ENCODE measurements at places on chromosomes 12 and 14. TPM values are rescaled to one million over a fixed set of nuclear protein-coding genes. Genes with fewer than 3 reads are reported as not detected.

The NOS1 gene
- total RNA-seq: 0.49 TPM

The PPP2R5C gene
- total RNA-seq: 85.3 TPM

The HPD gene
- not detected for total RNA-seq

The AICDA gene
- not detected for total RNA-seq

The MORN3 gene
- total RNA-seq: not detected

The ARMH4 gene
- total RNA-seq: 0.44 TPM

The KRT78 gene
- 207 TPM for total RNA-seq

The ETFBKMT gene
- 1.9 TPM for total RNA-seq

- DNase-seq: no peak
Observed at GRCh38 chr12:60830381-60830780, 1234.6 kb downstream of the SLC16A7 start.

- no peak for DNase-seq
Observed at GRCh38 chr12:32312049-32312670, 87.2 kb upstream of the FGD4 start.

DNA sequence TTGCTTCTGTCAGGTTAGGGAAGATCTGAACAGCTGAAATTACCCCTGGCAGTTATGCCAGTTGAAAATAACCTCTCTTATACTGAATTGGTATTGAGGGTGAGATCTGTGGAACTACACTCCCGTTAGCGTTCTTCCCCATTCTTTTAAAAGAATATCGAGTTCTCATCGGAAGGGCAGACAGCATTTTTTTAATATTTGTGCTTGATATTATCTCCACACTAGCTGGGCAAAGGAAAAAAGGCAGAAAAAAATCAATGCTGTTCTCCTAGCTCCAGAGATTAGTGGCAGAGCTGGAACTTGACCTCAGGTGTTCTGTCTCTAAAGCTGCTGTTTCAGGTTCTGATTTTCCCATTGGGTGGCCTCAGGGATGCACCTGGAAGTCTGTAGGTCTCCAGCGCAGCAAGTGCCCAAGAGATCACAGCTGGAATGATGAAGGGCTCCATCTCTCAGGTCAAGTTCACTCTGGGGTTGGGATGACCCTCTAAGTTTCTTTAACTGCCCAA lies 67.5 kb downstream of the SLC38A1 start:
- DNase-seq: no peak

DNA sequence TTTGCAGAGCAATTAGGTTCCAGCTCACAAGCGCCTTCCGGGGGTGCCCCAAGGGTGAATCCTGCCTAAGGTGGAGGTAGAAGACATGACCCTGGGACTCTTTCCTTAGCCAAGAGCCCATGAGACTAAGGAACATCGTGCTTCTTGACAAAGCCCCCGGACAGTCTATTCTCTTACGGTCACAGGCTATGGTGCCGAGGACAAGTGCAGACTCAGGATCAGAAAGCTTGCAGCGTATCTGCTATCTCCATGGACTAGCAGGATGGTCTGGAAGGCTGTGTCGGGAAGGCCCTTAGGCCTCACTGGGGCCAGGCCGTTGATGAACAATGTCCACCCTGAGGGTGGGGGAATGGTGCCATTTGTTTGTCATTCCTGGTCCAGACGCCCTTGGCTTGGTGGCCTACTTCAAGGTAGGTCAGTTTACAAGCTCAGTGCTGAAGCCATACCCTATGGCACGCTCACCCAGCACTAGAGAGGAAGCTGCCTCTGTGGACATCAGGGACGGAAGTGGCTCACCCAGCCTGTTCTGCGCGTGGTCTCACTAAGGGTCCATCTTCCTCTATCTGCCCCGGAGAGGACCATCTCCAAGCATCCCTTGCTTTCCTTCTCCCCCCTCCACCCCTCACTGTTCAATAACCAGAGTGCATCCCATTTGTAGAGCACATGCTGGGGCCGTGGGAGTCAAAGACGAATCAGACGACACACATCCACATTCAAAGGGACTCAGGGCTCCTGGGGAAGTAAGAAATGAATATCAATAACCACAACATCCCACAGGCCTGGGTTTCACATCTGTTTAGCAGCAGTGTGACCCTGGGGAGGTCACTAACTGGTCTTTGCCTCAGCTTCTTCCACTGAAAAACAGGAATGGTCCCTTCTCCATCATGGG lies 45.0 kb upstream of the IQSEC3 start:
- no peak for DNase-seq

GRCh38 chr12:130335517-130336392 lies 1.9 kb upstream of the PIWIL1 start:
- no peak for DNase-seq

DNA sequence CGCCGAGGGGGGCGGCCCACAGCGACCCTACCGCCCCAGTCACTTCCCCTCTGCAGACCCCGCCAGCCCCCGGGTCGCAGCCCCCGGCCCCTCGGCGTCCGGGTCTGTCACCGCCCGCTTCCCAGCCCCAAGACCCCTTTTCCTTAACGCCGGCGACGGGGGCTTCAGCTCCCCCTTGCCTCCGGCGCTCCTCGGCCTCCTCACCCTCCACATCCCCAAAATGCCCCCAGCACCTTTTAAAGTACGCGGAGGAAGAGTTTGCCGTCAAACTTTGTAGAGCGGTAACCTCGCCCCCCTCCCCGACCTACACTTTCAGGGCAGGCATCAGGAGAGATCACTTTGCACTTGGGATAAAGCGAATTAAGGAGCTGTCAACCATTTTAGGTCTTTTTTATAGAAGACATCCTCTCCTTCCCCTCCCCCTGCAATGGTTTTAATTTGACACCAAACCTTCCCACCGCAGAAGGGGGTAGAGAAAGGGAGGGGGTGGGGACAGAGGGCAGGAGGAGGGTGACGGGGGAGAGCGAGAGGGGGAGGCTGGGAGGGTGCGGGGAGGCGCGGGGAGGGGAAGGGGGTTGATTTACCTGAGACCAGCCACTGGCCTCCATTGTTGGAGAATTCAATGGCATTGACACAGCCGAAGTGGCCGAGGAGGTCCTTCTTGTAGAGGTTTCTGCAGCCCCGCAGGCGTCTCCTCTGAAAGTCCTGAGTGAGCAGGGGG lies 578 bp downstream of the DCAF5 start:
- DNase-seq: no peak

DNA sequence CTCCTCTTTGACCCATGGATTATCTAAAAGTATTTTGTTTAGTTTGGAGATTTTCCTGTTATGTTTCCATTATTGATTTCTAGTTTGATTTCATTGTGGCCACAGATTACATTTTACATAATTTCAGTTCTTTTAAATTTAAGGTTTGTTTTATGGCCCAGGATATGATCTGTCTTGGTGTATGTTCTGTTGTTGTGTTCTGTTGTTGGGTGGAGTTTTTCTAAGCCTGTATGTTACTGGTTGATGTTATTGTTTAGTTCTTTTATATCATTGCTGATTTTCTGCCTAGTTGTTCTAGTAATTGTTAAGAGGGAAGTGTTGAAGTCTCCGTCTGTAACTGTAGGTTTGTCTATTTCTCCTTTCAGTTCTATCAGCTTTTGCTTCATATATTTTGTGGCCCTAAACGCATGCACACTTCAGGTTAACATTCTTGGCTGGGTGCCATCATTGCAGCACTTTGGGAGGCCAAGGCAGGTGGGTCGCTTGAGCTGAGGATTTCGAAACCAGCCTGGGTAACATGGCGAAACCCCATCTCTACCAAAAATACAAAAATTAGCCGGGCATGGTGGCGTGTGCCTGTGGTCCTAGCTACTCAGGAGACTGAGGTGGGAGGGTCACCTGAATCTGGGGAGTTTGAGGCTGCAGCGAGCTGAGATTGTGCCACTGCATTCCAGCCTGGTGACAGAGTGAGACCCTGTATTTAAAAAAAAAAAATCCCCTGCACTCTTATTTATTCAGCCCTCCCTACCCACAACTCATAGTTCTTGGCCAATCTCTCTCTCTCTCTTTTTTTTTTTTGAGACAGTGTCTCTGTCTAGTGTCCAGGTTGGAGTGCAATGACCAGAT lies 28.1 kb upstream of the CFL2 start:
- no peak for DNase-seq

- DNase-seq: no peak
Observed at GRCh38 chr12:45909041-45909713, 81.2 kb downstream of the SCAF11 start.

DNA sequence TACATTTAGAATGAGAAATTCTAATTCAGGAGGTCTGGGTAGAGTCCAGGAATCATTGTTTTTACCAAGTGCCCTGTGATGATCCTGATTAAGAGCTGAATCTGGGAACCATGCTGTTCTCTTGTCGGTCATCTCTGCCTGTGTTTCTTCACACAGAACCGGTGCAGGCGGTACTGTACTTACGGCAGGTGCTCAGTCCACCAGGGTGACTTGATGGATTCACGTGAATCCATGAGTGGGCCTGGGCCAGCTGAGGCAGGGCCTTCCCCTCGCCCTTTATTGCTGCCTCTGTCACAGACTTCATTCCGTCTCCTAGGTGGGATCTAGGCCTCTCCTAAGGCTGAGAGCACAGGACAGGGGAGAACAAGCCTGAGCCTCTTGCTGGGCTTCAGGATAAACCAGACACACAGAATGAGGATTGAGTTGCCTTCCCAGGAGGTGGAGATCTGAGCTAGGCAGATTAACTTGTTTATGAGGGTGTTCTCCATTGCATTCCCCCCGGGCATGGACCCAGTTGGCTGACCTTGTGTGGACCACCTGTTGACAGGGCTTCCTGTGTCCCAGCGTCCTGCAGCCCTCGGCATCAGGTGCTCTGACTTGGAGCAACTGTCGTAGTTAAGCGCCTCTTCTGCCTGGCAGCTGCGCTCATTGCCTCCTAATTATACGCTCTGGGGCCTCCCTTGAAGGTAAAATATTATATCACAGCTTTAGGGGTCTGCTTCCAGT lies 42.1 kb downstream of the B4GALNT3 start:
- DNase-seq: no peak

DNA sequence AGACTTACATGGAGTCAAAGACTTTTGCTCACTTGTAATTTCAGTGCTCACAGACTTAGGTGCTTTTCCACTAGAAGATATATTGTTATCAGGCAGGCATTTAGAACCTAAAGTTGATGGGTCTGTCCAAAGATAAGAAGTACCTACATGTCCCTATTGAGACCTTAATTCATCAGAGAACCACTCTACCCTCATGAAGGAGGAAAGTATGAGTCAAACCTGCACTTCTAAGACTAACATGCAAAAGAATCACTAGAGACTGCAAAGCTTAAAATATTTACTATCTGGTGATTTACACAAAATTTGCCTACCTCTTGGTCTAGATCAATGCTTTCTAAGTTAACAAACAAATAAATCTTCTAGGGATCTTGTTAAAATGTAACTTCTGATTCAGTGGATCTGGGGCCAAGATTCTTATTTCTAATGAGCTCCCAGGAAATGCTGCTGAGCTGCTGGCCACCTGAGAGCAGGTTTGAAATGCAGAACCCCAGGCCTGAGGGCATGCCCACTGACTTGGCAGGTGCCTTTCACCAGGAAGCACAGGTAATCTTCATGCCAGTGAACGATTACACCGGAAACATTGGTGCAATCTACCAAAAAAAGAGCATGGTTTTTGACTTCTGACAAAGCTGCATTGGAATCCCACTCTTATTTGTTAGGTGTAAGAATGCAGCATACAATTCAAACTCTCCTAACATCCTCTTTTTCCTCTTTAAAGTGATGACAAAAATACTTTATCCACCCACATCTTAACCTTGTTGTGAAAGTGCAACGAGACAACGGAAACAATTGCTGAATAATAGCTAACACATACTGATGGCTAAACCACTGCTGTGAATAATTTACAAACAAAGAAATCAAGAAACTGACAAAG lies 214.2 kb downstream of the ADAMTS20 start:
- DNase-seq: no peak

- no peak for DNase-seq
Observed at GRCh38 chr14:99393059-99393655, 87.5 kb downstream of the SETD3 start.

DNA sequence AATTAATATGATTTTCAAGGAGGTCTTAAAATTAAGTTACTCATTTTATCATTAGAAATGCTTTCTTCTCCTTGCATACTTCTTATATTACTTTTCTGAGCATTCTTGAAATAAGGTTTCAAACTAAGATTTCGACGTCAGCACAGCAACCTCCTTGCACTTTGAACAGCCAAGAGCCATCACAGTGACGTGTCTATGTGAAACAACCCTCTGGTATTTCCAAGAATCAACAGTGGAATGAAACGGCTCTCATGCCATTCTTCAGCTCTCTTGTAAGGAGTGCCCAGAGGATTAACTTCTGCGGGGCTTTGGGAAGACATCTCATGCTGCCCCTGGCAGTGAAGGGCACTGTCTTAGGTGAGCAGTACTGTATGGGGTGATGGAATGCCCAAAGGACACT lies 109.2 kb downstream of the EFCAB11 start:
- DNase-seq: no peak

DNA sequence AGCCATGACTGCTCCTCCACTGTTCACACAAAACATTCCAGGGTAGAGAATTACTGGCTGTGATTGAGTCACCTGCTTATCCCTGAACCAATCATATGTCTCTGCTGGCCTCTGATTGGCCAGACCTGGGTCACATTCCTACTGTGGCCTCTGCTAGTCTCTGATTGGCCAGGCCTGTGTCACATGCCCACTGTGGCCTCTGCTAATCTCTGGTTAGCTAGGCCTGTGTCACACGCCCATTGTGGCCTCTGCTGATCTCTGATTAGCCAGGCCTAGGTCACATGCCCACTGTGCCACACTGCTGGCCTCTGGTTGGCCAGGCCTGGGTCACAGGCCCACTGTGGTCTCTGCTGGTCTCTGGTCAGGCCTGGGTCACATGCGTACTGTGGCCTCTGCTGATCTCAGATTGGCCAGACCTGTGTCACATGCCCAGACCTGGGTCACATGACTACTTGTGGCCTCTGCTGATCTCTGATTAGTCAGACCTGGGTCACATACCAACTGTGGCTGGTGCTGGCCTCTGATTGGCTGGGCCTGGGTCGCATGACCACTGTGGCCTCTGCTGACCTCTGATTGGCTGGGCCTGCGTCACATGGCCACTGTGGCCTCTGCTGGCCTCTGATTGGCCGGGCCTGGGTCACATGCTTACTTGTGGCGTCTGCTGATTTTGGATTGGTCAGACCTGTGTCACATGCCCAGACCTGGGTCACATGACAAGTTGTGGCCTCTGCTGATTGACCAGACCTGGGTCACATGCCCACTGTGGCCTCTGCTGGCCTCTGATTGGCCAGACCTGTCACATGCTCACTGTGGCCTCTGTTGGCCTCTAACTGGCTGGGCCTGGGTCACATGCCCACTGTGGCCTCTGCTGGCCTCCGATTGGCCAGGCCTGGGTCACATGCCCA lies 251.6 kb downstream of the SLC15A4 start:
- DNase-seq: no peak

- no peak for DNase-seq
Observed at GRCh38 chr14:93014058-93015023, 91.4 kb downstream of the CHGA start.

DNA sequence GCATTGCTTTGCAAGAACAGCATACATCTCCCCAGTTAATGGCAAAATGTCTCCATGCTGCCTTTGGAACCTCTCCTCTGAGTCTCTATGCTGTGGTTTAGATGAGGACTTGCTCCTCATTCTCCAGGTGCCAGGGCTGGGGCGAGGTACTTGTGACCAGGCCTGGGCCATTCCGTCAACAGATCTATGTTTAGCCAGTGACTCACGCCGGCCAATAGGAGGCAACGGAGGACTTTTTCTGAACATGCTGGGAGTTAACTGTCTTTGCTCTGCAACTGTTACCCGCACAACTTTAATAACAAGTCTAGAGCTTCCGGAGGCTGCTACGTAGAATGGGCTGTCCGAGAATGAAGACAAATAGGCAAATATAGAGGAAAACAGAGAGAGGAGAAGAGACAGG lies 214.2 kb downstream of the GLT1D1 start:
- DNase-seq: no peak
